ENCODE measurements at places on chromosomes 12 and 14.

DNA sequence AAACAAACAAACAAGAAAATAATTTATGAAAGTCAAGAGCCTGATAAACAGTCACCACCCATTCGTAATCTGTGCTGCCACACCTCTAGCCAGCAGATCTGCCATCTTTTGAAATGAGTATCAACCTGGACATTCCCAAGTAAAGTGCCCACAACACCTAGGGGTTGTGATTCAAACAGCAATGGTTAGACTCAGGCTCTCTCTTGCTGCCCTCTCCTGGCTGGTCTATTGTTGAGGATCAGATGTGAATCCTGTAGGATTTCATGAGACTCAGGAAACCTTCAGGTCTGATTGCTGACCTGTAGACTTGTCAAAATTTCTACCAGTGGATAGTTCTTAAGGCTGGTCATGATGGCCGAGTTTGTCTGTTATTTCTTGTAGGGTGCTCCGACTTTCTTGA, 26.8 kb downstream of the DGLUCY start:
- no peak for DNase-seq

- peak; percentile 26 for DNase-seq
Measured at GRCh38 chr14:104925855-104926609, 1.4 kb downstream of the PLD4 start.

DNA sequence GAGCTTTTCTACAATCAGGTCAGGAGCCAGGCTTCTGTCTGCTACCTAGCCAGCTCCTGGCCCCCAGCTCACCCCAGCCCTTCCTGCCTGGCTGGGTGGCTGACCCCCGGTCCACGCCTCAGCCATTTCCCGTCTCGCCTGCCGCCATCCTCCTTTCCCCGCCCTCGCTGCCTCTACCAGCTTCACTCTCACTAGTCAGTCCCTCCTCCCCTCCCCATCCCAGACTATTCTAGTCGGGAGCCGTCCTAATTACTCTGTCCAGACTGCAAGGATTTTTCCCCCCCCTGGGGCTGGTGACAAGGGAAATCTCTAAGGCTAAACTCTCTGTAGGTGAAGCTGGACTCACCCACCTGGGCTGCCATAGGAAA, 825 bp downstream of the DHH start:
- DNase-seq: no peak

- no peak for DNase-seq
Measured at GRCh38 chr12:129901254-129901653, 2.6 kb downstream of the TMEM132D start.

DNA sequence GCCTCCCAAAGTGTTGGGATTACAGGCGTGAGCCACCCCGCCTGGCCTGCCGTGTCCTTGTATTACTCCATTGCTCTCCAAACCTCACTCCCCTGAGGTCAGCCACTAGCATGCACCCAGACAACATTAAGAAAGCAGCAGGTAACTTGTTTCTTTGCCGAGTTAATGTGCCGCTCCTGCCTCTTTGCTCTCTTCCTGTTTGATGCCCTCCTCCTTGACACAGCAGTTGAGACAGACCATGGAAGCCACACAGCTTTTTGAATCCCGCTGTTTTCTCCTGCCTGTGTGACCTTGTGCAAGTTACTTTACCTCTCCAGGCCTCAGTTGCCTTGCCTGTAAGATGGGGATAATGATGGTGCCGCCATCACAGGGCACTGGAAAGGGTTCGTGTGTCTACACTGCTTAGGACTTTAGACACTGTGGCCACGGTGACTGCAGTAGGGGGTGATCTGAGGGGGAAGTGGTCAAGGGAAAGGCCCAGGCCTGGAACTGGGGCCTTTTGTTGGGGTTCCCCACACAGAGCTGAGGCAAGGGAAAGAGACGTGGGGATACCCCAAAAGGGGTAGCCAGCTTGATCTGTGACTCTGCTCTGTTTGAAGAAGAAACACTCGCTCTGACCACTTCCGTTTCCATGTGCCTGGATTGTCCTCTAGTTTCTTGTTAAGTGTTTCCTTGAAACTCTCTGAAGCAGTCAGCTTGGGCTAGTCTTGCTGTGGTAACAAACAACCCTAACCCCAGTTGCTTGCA, 69.3 kb downstream of the RIN3 start:
- DNase-seq: no peak

DNA sequence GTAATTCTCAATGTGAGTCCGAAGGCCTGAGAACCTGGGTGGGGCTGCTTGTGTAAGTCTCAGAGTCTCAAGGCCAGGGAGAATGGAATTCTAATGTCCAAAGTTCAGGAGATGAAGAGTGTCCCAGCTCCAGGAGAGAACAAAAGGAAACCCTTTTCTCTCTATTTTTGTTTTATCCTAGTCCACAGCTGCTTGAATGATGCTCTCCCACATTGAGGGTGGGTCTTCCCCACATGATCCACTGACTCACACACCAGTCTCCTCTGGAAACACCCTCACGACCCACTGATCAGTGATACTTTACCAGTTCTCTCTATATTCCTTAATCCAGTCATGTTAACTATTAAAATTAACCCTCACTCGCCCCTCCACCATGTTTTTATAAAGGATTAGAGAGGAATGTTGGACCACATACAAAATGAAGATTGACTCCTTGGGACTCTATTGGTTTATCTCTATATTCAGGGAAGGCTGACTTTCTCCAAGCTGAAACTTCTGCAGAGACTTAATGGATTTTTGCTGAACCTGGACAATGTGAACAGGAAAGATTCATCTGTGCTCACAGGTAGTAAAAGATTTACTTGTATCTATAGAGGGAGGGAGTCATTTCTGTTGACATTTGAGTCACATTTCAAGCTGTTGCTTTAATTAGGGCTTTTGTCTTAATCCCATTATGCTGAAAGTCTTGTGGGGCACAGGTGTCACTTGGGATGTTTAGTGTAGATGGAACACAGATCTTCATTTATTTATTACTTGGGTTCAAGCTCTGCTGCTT, 1061.0 kb upstream of the TMEM132C start:
- DNase-seq: no peak

- no peak for DNase-seq
Measured at GRCh38 chr12:111488271-111488670, 82.5 kb downstream of the SH2B3 start.

DNA sequence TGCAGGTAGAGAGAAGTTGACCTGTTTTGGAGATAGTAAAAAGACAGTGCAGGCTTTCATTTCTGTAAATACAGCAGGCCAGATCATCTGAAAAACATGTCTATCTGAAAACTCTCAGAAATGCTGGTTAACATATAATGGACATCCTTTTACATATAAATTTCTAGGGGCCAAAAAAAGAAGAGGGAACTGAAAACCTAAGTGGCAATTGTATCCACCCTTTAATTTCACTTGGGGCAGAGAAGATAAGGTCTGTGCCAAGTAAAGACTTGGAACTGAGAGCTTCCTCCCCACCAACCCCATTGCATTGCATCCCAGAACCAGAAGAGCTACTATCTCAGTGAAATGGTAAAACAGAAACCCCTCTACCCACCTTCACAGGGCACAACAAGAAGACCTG, 141.0 kb downstream of the SRGAP1 start:
- no peak for DNase-seq

GRCh38 chr12:113133666-113134065, 1.9 kb downstream of the RASAL1 start:
- no peak for DNase-seq

- DNase-seq: no peak
Measured at GRCh38 chr14:90727082-90727481, 89.1 kb downstream of the TTC7B start.

- peak; percentile 92 for DNase-seq
Measured at GRCh38 chr12:19198272-19198671, 68.7 kb downstream of the PLEKHA5 start.

DNA sequence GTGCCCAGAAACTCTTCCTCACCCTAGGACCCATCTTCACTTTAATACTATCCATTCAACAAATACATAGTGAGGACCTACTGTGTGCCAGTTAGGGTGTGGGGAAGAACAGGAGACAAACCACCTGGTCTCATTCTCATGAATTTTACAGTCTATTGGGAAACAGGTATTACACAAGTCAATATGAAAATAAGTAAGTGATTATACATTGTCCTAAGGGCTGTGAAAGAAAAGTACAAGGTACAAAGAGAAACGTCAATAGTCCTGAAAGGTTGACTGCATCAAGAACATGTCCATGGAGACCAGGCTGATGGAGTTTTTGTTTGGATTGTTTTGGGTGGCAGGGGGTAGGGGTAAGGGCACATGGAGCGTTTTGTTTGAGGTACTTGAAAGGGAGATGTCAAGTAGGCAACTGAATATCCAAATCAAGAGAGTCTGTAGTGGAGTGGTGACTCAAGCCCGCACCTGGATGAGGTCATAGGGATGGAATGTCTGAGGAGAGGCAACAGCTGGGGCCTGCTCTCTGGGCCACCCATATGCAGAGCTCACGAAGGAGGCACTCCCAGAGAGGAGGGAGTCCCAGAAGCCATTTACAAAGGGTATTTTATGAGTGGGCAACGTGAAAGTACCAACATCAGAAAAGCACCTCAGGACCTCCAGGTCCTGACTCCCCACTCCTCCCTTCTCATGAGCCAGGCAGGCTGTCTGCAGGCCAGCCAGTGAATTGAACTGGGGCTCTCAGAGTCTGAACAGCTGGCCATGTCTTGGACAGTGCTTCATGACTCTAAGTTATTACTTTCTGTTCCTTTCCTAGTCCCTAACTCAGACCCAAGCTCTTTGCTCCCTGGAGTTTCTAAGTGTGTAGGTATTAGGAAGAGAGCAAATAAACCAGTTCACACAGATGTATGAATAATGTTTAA, 272.0 kb downstream of the ZFP36L1 start:
- DNase-seq: peak; percentile 25

GRCh38 chr12:54376596-54376995, 7.9 kb downstream of the ZNF385A start:
- DNase-seq: no peak

GRCh38 chr14:24395609-24396582, 2.9 kb upstream of the NYNRIN start:
- no peak for DNase-seq

DNA sequence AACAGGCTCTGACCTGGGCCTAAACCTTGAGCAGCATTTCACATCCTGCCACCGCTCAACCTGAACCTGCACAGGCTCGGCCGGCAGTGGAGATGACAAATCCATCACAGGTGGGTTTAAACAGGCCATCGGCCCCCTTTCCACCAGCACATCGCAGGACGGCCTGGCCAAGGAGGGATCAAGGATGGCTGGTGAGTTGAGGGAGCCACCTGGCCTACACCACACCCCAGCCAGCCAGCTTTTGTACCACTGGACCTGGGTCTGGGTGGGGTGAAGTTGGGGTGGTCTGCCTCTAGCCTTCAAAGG, 14.2 kb downstream of the MMAB start:
- DNase-seq: no peak

GRCh38 chr12:67911275-67911600, 78.0 kb upstream of the IFNG-AS1 start:
- no peak for DNase-seq

GRCh38 chr12:92463171-92463570, 239.6 kb upstream of the PLEKHG7 start:
- no peak for DNase-seq

GRCh38 chr14:47191700-47192099, 483.7 kb downstream of the MDGA2 start:
- no peak for DNase-seq

DNA sequence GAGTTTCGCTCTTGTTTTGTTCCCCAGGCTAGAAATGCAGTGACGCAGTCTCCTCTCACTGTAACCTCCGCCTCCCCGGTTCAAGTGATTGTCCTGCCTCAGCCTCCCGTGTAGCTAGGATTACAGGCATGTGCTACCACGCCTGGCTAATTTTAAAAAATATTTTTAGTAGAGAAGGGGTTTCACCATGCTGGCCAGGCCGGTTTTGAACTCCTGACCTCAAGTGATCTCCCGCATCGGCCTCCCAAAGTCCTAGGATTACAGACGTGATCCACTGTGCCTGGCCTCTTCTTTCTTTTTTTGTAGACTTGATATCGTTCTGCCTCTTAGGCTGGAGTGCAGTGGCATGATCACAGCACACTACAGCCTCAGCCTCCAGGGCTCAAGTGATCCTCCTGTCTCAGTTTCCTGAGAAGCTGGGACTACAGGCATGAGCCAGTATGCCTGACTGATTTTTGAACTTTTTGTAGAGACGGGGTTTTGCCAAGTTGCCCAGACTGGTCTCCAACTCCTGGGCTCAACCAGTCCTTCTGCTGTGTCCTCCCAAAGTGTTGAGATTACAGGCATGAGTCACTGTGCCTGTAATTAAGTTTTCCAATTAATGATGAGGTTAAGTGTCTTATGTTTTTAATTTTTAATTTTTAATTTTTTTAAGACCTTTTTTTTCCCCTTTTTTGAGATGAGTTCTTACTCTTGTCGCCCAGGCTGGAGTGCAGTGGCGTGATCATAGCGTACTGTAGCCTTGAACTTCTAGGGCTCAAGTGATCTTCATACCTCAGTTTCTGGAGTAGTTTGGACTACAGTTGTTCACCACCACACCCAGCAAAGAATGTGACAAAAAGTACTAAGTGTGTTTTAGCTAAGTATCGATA, 10.2 kb downstream of the RCOR1 start:
- no peak for DNase-seq

- peak; percentile 81 for DNase-seq
Measured at GRCh38 chr12:68358532-68359485, 26.6 kb upstream of the MDM1 start.

GRCh38 chr14:37232907-37233481, 35.3 kb downstream of the MIPOL1 start:
- DNase-seq: peak; percentile 56

DNA sequence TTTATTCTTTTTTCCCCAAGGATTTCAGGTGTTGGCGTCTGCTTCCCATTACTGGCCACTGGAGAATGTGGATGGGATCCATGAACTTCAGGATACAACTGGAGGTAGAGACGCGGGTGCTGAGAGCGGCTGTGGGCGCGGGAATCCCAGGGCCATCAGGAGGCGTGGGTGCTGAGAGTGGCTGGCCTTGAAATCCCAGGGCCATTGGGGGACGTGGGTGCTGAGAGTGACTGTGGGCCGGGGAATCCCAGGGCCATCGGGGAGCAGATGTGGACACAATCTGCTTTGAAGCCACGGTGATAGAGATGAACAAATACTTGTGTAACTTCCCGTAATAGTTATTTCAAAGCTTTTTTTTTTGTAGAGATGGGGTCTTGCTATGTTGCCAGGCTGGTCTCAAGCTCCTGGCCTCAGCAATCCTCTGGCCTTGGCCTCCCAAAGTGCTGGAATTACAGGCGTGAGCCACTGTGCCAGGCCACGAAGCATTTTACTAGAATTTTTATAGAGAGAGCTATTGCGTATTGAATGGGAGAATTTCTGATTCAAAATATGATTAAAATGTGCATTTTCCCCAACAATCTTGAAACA, 12.8 kb downstream of the ADGRD1 start:
- no peak for DNase-seq

All from EL (cell line).